PC-3 (cell line): ENCODE measurements at places on chromosomes 12 and 14. TPM values are rescaled to one million over a fixed set of nuclear protein-coding genes. Genes with fewer than 3 reads are reported as not detected.

DNM1L gene
- 29.9 and 38.7 TPM in 2 replicates for total RNA-seq

BMP4 gene
- 8.7 and 16.5 TPM in 2 replicates for total RNA-seq

KRT73 gene
- total RNA-seq, result not detected in 2 replicates

KRT71 gene
- total RNA-seq, result not detected in 2 replicates
